ENCODE measurements at places on chromosomes 4 and X.

- DNase-seq = no peak
These were observed 35.5 kb upstream of the IQSEC2 start for GRCh38 chrX:53316860-53317237.

GRCh38 chr4:67558493-67558892 lies at the start of gene STAP1:
TSS of gene STAP1 (plus strand) at chr4:67558727. CDS start at chr4:67558810, 83 bp downstream.
- peak; percentile 39 for DNase-seq

- no peak for DNase-seq
These were observed 123.7 kb downstream of the ARHGAP10 start for GRCh38 chr4:147855571-147856009.

DNA sequence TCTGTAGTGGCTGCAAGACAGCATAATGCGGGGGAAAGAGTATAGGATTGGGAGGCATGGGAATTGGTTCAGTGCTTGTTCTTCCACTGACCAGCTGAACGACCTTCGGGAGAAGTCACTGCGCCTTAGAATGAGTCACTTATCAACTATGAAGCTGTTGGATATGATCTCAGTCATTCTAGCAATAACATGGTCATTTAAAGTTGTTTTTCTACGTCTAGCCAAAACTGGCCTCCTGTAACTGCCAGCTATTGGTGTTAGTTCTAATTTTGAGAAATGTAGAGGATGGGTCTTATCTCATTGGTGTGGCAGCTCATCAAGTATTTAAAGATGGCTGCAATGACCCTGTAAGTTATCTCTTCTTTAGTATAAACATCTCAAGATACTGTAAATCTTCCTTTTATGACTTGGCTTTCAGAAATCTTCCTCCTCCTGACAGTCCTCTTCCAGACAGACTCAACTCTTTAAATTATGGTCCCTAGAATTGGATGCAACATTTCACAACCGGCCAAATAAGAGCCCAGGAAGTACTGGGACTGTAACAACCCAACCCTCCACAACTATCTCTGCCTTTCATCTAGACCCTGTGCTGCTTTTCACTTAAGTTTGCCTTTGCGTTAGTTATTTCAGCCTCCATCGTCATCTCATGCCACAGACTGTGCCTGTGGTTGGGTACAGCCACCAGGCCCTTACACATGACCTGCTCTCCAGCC lies 243.3 kb downstream of the CBR4 start:
- DNase-seq = no peak

- no peak for DNase-seq
These were observed 75.0 kb downstream of the PTTG2 start for GRCh38 chr4:38034986-38035882.

DNA sequence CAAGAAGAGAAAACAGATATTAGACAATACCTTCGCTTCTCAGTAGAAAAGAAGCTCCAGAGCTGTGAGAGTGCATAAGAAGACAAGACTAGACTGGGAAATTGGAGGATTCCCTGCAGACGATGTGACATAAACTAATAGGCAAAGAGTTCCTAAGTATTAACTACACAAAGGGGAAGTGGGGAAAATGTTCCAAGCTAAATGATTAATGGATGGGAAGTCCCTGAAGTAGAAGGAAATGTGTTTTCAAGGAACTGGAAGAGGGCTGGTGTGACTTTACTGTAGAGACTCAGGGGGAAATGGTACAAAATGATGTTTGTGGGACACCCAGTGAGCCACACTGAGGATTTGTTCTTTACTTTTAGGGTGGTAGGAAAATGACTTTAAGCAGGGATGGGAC lies 69.7 kb upstream of the DCLK2 start:
- no peak for DNase-seq

- no peak for DNase-seq
These were observed 116.8 kb downstream of the TENT5D start for GRCh38 chrX:80537096-80537495.

- DNase-seq = no peak
These were observed 969.3 kb upstream of the FTHL17 start for GRCh38 chrX:32041181-32041580.

- DNase-seq = no peak
These were observed 358.3 kb downstream of the MAGEB5 start for GRCh38 chrX:26574234-26574633.

DNA sequence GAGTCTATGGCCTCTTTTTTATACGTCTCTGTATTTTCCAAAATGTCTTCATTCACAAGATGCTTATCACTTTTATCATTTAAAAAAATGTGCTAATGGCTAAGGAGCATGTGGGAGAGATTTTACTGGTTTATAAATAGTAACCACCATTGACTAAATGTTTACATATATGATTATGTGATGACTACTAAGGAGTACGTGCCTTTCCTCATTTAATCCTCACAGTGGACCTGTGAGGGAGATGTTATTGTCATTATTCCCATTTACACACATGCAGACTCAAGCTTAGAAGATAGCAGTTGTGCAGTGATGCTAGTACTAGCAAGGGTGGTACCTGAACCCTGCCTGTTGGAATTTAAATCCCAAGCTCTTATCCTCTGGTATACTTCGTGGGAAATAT lies 2.4 kb downstream of the SRD5A3 start:
- DNase-seq = no peak

DNA sequence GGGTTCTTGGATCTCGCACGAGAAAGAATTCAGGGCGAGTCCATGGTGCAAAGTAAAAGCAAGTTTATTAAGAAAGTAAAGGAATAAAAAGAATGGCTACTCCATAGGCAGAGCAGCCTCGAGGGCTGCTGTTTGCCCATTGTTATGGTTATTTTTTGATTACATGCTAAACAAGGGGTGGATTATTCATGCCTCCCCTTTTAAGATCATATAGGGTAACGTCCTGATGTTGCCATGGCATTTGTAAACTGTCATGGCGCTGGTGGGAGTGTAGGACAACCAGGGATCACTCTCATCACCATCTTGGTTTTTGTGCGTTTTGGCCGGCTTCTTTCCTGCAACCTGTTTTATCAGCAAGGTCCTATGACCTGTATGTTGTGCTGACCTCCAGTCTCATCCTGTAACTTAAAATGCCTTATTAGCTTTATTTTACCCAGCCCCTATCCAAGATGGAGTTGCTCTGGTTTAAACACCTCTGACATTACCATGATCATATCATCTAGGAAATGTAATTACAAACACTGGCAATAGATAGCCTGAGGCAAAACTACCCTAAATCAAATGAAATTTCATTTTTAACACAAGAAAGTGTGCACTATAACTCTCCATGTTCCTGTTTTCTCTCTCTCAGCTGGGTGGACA lies 94.3 kb upstream of the ATXN3L start:
- DNase-seq = no peak

- no peak for DNase-seq
These were observed 389.9 kb upstream of the EMCN start for GRCh38 chr4:100907465-100908454.

GRCh38 chr4:20445933-20446723 lies 194.4 kb downstream of the SLIT2 start:
- DNase-seq = no peak

- no peak for DNase-seq
These were observed 64.6 kb upstream of the ESX1 start for GRCh38 chrX:104319346-104319745.

DNA sequence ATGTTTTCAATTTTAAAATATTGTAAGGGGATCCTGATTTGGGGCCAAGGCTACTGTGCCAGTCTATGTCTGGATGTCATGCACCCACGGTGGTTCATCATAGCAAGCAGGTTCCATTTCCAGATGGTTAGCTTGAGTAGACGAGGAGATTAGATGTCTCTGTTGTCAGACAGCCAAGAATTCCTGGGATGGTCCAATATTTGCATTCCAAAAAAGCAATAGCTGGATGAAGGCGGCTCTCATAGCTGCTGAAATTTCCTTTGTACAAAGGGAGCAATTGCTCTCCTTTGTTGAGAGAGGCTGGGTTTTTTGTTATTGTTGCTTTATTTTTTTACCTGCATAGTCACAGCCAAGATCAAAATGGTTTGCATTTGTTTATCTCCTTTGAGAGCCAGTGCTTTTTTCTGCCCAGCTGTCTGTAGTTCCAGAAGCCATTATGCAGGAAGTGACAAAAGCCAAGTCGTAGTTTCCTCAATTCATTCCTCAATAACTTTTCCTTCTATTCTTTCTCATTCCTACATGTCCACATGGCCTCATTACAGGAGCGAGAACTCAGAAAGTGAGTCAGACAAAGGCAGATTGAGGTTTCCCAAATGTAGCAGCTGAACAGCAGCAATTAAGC lies 107.9 kb downstream of the MMRN1 start:
- DNase-seq = no peak

DNA sequence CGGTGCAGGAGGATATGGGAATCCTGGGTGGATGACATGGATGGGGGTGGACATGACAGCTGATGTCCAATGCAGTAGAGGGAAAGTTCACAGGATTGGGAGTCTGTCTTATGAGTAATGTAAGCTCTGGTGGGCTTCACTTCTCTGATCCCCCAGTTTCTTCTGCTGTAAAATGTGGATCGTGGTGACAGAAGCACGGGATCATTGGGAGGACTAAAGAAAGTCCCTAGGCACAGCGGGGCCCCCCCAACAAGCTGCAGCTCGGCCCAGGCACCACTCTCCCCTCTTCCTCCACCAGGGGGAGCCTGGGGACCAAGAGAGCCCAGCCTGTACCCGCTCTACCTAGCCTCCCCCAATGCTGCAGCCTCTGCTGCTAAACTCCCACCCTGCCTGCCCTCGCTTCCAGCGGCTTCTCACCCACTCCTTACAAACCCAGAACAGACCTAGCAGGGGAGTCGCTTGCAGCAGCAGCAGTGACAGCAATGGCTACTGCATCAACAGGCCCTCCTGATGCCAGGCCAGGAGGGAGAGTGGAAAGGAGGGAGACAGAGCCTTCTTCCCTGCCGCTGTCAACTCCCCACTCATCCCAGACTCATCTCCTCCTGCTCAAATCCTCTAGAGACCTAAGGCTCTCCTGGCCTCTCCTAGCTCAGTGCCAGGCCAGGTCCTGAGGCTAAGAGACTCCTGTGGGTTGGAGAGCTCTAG lies 36.1 kb upstream of the IQSEC2 start:
- DNase-seq = peak; percentile 47

DNA sequence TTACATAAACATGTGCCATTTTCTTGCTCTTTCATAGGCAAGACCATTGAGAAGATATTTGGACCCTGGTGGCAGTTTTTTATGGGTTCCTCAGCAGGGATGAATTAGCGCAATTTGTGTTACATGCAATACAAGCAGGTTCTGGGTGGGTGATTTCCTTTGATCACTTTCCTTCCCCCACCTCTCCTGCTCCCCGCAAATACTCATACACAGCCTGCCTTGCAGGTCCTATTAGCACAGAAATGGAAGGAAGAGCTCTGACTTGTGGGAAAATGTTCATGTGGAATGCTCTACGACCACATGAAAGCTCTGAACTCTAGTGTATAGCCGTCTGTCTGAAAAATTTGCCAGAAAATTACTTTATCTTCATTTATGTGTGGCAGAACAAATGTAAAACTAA lies 361.0 kb upstream of the FAT1 start:
- no peak for DNase-seq

- DNase-seq = no peak
These were observed 700 bp downstream of the ARAF start for GRCh38 chrX:47561659-47562151.

GRCh38 chrX:133269168-133269567 lies 51.0 kb upstream of the TFDP3 start:
- DNase-seq = no peak

GRCh38 chrX:149982310-149982709 lies 44.0 kb upstream of the EOLA2 start:
- no peak for DNase-seq

GRCh38 chr4:77911842-77912450 lies 49.3 kb downstream of the MRPL1 start:
- DNase-seq = no peak

DNA sequence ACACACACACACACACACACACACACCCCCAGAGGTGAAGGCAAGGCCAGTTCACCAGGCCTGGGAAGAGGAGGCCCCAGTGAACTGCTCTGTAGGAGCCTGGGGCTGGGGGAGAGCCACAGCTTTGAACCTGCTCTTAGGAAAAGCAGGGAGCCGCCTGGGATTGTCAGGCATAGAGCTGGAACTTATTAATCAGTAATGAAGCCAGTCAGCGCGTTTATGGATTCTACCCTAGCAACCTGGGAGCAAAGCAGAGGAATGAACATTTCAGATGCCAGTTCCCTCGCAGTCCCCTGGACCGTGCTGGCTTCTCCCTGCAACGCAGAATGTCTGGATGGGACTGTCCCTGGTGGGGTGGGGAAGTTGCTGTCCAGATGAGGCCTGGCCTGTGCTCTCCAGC lies 45.3 kb upstream of the DDX3X start:
- no peak for DNase-seq

DNA sequence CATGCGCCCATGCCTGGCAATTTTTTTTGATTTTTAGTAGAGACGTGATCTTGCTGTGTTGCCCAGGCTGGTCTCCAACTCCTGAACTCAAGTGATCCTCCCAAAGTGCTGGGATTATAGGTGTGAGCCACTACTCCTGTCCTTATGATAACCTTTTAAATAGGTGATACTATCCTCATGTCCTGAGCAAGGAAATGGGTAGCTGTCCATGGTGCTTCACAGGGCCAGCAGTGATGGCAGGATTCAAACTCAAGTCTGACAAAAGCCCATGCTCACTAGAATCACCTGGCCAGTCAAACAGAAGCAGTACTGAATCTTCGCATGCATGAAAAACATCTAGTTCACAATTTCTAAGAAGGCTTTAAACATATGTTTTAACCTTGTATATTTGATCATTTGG lies 235.1 kb downstream of the NR3C2 start:
- DNase-seq = no peak

DNA sequence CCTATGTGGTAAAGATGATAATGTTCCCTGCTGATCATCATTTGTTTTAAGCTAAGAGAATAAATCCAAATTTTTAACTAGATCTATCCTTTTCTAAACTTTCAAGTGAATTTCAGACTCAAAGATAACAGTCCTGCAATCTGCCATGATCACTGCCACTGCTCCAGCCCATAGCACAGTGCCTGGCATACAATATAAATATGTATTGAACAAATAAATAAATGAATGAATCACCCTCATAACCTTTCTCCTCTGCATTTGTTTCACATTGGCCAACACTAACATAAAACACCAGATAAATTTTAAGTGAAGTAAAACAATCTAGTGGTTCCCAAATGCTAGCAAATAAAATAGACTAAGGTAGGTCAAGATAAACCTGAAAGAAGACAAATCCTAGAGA lies 439.0 kb downstream of the GPM6A start:
- no peak for DNase-seq

DNA sequence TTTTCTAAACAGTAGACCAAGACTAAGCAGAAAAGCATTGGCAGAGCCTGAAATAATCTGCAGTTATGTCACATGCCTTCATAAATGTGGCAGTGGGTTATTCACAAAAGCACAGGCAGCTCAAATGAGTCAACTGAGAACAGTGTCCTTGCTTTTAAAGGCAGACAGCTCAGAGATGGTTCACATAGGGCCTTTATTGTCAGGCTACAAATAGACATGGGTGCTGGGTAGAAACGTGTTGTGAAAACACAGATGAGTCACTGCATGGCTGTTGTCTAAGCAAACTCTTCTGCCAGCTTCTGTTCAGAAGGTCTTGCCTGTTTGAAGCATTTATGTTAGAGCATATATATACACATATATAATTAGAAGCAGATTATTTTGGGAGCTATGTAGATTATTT lies 118.0 kb downstream of the SLC4A4 start:
- no peak for DNase-seq

All from T-helper 2 cell (primary cell).